Upper lobe of left lung (tissue), 6 donors: ENCODE measurements at places on chromosomes 4 and X. TPM values are rescaled to one million over a fixed set of nuclear protein-coding genes. Genes with fewer than 3 reads are reported as not detected.

The KLHL13 gene
- total RNA-seq: 3.8 TPM

The PRKG2 gene
- 5.7 TPM for total RNA-seq

The CXorf49 gene
- total RNA-seq: not detected

The PLAC8 gene
- total RNA-seq: 184 TPM

The FAM241A gene
- total RNA-seq: 2.1 TPM

The COL4A6 gene
- total RNA-seq: 1.0 TPM

The ZNF81 gene
- 5.2 TPM for total RNA-seq

DNA sequence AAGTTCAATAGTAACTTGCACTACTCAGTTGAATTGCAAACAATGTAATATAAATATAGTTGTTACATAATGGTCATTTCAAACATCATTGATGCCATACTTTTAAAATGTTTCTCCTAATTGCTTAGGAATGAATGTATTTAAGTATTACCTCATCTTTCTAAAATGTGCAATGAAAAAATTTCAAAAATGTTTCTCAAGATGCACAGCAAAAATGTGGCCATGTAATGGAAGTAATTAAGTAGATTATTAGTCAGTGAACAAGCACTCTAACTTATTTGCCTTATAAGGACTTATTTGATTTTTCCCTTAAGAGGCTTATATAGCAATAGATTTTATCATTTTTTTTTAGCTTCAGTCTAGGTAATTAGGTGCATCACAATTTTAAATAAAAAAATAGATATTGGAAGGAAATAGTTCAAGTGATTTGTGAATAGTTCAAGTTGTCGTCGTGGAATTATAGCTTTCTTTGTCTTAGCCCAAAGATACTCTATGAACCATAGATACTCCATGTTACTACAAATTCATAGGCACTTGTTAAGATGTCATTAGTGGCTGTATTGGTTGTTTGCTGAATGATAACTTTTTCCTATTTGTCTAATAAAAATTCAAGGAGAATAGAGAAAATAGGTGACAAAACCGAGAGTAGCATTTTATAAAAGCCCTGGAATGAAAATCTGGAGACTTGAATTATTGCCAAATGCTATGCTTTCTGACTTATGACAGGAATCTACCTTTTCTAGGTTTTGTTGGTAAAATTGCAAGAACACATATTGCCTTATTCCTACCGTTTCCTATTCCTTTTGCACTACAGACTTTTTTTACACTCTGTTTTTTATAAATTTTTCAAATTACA, 118.5 kb downstream of the TLL1 start:
- DNase-seq: no peak
- no peaks in the 10 kb centered on the region for H3K4me1 ChIP-seq
- H3K27me3 ChIP-seq: no peaks in the 10 kb centered on the region
- no peak overlapping the region for H3K27ac ChIP-seq

- H3K4me1 ChIP-seq: no peaks in the 10 kb centered on the region
- no peak overlapping the region for H3K4me3 ChIP-seq
- H3K27me3 ChIP-seq: no peaks in the 10 kb centered on the region
- no peak overlapping the region for H3K27ac ChIP-seq
These were observed 77.9 kb upstream of the ANKRD50 start for GRCh38 chr4:124790471-124790870.

DNA sequence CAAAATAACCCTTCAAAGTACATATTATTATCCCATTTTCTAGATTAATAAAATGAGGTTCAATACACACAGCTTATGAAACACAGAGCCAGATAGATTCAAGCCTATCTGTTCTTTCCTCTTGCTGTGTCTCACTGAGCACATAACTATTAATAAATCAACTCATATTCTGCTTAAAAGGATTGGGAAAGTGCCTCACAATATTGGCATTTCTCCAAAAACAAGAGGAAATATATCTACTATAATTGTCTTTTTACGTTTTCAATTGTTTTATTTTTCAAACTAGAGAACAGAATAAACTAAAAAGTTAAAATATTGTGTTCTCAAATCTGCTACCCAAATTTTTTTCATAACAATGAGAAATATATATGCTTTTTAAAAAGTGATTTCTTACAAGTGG, 15.8 kb downstream of the DCHS2 start:
- H3K4me3 ChIP-seq: no peak overlapping the region
- no peaks in the 10 kb centered on the region for H3K36me3 ChIP-seq
- DNase-seq: no peak
- no peak overlapping the region for H3K27ac ChIP-seq

GRCh38 chrX:36684053-36684452, 324.1 kb upstream of the FAM47C start:
- no peak for DNase-seq
- H3K4me1 ChIP-seq: no peaks in the 10 kb centered on the region
- H3K36me3 ChIP-seq: no peaks in the 10 kb centered on the region
- H3K4me3 ChIP-seq: no peak overlapping the region

- no peaks in the 10 kb centered on the region for H3K4me1 ChIP-seq
- H3K36me3 ChIP-seq: no peaks in the 10 kb centered on the region
- no peak for DNase-seq
- no peak overlapping the region for H3K27ac ChIP-seq
- no peaks in the 10 kb centered on the region for H3K27me3 ChIP-seq
These were observed 171.2 kb upstream of the GPC4 start for GRCh38 chrX:133586443-133586842.

GRCh38 chrX:71128166-71128833, 9.9 kb downstream of the MED12 start:
- no peak overlapping the region for H3K27ac ChIP-seq
- DNase-seq: no peak
- H3K27me3 ChIP-seq: no peaks in the 10 kb centered on the region

DNA sequence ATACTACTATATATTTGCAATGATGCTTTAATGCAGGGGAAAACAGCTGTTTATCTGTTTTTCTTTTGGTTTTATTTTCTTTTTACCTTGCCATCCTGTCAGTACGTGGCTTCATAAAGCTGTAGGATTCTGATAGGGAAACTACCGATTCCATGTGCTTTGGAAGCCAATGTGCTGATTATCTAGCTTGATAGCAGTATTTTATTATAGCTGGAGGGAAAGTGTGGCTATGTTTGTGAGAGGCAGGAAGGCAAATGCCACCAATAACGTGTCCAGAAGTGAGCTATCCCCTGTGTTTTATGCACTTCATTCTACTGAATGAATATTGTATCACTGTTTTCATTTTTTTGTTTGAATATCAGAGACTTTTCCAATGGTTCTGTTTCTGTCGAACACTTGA, 43.7 kb downstream of the IL15 start:
- H3K27ac ChIP-seq: no peak overlapping the region
- no peaks in the 10 kb centered on the region for H3K36me3 ChIP-seq
- no peak for DNase-seq
- H3K4me3 ChIP-seq: no peak overlapping the region
- no peaks in the 10 kb centered on the region for H3K27me3 ChIP-seq

- no peak for DNase-seq
- peaks cover 29% of the 10 kb centered on the region for H3K4me1 ChIP-seq
- no peaks in the 10 kb centered on the region for H3K36me3 ChIP-seq
- no peaks in the 10 kb centered on the region for H3K27me3 ChIP-seq
- no peak overlapping the region for H3K4me3 ChIP-seq
These were observed 105.2 kb upstream of the NOCT start for GRCh38 chr4:138910195-138910913.

DNA sequence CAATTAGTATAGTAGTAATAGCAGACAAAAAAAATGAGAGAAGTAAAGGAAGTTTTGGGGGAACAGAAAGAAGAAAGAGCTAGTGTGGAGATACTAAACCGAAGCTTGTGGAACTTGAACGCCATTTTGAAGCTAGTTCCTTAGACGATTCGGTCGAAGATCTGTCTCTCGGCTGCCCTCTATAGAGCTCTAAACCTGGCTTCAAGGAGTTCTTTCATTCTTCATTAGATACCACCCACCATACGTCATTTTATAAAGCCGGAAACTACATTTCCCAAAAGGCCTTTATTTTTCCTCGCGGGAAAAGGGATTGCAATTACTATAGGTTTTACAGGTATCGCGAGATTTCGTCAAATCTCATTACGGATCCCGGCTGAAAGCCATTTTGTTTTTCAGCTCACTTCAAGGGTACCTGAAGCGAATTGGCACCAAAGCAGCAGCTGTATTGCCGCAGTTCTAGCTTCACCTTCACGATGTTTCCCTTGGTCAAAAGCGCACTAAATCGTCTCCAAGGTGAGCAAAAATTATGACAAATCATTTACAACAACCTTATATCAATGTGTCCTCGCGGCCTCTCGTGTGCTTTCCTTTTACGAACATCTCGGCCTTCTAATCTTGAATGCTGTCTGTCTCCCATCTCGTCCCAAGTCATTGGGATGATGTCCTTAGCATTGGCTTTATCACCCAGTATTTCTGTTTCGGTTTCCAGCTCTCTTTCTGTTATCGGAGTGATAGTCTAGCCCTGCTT, at the start of gene COX7B:
Gene COX7B, plus strand, starts transcription at position 388 of the 748 bp plus-strand sequence. Its CDS starts 86 bp downstream, at position 474.
- peak within 1 kb of the TSS; percentile 85 for H3K27ac ChIP-seq
- H3K4me1 ChIP-seq: peaks cover 6% of the 10 kb centered on the region
- H3K27me3 ChIP-seq: no peaks in the 10 kb centered on the region
- peak; percentile 68 for DNase-seq
- peak within 1 kb of the TSS; percentile 21 for H3K4me3 ChIP-seq
- no peaks in the 10 kb centered on the region for H3K36me3 ChIP-seq

DNA sequence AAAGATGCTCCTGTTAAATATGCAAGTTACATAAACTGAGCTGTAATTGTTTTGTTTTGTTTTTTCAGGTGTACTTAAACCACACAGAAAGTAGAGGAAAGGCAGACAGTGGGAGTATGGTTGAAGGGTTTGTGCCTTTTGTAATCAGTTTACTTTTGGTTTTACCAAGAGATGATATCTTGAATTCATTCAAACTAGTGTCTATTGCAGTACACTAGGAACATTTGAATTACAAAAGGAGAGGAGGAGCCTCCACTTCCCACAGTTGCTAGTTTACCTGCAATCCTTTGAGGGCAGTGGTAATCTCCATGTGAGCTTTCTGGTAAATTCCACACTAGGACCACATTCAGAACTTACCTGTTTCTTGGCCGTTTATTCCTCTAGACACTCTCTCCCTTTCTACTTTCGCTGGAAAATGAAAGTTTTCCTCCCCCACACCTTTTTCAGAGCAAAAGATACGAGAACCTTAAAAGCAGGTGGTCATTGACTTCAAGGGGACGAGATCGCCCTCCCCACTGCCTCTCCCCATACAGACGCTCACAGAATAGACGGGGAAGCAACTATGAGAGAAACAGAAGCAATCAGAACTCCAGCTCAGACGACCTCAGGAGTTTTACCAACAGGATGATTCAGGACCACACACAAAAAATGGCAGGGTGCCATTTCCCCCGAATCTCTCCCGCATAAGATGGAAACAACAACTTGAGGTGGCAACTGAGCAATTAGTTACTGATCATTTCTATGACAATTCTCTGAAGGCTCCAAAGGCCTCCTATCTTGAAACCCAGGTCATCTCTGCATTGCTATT, 3.3 kb downstream of the RBM47 start:
- H3K4me1 ChIP-seq: peaks cover 7% of the 10 kb centered on the region
- H3K36me3 ChIP-seq: no peaks in the 10 kb centered on the region
- peak overlapping the region; percentile 56 for H3K4me3 ChIP-seq
- DNase-seq: no peak

DNA sequence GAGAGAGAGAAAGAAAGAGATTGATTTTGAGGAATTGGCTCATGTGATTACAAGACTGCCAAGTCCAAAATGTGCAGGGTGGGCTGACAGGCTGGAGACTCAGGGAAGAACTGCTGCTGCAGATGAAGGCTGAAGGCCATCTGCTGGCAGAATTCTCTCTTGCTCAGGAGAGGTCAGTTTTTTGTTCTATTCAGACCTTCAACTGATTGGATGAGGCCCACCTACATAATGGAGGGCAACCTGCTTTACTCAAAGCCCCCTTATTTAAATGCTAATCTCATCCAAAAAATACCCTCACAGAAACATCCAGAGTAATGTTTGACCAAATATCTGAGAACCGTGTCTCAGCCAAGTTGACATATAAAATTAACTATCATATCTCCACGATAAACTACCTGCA, 38.2 kb upstream of the MAMLD1 start:
- no peak for DNase-seq
- H3K27ac ChIP-seq: no peak overlapping the region
- H3K36me3 ChIP-seq: no peaks in the 10 kb centered on the region
- no peaks in the 10 kb centered on the region for H3K4me1 ChIP-seq
- no peaks in the 10 kb centered on the region for H3K27me3 ChIP-seq

DNA sequence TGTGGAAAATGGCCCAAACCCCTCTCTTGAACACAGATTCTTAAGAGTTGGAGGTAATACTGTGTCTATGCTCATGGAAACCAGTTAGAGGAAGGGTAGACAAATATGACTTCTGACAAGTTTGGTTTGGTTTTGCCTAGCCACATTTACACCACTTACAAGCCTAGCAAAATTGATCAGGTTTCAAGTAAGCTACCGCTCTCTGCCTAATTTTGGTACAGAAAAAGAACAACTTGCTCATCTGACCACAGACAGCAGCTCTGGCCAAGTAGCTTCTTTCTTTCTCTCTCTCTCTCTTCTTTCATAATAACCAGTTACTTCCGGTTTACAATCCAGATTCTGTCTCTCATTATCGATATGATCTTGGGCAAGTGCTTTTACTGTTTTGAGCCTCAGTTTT, 260.0 kb downstream of the GLUD2 start:
- H3K27me3 ChIP-seq: no peaks in the 10 kb centered on the region
- no peak for DNase-seq
- no peaks in the 10 kb centered on the region for H3K36me3 ChIP-seq
- H3K4me3 ChIP-seq: no peak overlapping the region
- no peak overlapping the region for H3K27ac ChIP-seq

DNA sequence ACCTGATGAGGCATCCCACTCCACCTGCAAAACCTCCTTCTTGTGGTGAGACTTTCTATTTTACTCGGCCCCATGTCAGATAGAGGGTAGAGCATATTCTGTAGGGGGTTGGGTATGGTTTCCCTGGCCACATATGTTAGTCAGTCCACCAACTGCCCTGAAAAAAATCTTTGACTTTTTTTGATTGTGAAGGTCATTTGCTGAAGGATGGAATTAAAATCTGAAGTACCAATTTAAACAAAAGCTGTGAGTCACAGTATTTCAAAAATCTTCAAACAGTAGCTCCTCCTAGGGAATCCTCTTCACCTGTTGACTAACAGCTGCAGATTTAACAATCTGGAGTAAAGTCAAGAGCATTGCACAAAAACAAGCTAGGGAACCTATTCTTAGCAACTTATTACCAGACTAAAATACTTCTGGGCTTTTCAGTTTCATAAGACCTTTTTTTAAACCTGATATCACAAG, 8.0 kb upstream of the CCDC110 start:
- no peaks in the 10 kb centered on the region for H3K36me3 ChIP-seq
- no peaks in the 10 kb centered on the region for H3K27me3 ChIP-seq
- H3K27ac ChIP-seq: no peak overlapping the region

DNA sequence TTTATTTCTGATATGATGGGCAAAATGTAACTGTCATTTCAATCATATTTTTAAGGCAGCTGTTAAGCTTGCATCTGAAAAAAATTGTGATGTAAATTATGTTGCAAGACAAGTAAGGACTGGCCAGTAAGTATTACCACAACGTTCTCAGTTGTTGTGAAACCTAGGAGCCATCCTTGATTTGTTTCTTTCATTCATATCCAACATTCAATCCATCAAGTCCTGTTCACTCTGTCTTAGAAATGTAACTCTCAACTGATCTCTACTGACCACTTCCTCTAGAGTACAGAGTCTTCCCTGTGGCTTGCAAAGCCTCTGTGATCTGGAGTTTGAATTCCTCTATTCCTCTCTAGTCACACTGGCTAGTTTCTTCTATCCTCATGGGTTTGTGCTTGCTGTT, 161.4 kb upstream of the MAD2L1 start:
- no peak for DNase-seq
- H3K4me3 ChIP-seq: no peak overlapping the region
- H3K4me1 ChIP-seq: no peaks in the 10 kb centered on the region
- no peaks in the 10 kb centered on the region for H3K36me3 ChIP-seq

GRCh38 chr4:36323816-36324419, 42.5 kb downstream of the DTHD1 start:
- H3K27me3 ChIP-seq: no peaks in the 10 kb centered on the region
- H3K4me3 ChIP-seq: no peak overlapping the region
- no peaks in the 10 kb centered on the region for H3K36me3 ChIP-seq
- no peak overlapping the region for H3K27ac ChIP-seq
